ENCODE measurements at places on chromosomes 3 and 15. TPM values are rescaled to one million over a fixed set of nuclear protein-coding genes. Genes with fewer than 3 reads are reported as not detected.

Gene LTF
- not detected for total RNA-seq

Gene TRIM42
- total RNA-seq, result not detected

Gene RLBP1
- not detected for total RNA-seq

Gene CFAP100
- not detected for total RNA-seq

Gene HDC
- total RNA-seq, result not detected

Gene C15orf62
- total RNA-seq, result 0.38 TPM

Gene HIGD2B
- total RNA-seq, result not detected

Gene BFSP2
- not detected for total RNA-seq

Gene SERPINI2
- not detected for total RNA-seq

Gene TERC
- total RNA-seq, result 10.0 TPM

Gene ERC2
- total RNA-seq, result 15.5 TPM

Gene CCDC32
- 28.8 TPM for total RNA-seq

Gene EXOSC7
- 46.2 TPM for total RNA-seq

Gene WDR93
- total RNA-seq, result not detected

Gene CHRM5
- total RNA-seq, result not detected

Gene PLA2G4F
- total RNA-seq, result not detected

Gene SMCO1
- not detected for total RNA-seq

Gene LCTL
- total RNA-seq, result not detected

All from endothelial cell of umbilical vein (primary cell).